ENCODE measurements at places on chromosomes 13 and 19. TPM values are rescaled to one million over a fixed set of nuclear protein-coding genes. Genes with fewer than 3 reads are reported as not detected.

The MYH14 gene
- not detected for total RNA-seq

The CNFN gene
- total RNA-seq, result not detected

The ELAVL3 gene
- not detected for total RNA-seq

The NBEA gene
- total RNA-seq, result 2.7 TPM

The SIGLEC9 gene
- 0.28 TPM for total RNA-seq

The FBL gene
- total RNA-seq, result 227 TPM

The SIGLECL1 gene
- not detected for total RNA-seq

The LGALS7 gene
- not detected for total RNA-seq

All from regular cardiac myocyte (primary cell).